ENCODE measurements at places on chromosomes 16 and 17. TPM values are rescaled to one million over a fixed set of nuclear protein-coding genes. Genes with fewer than 3 reads are reported as not detected.

KRTAP4-5 gene
- total RNA-seq: not detected

CCNF gene
- total RNA-seq: 3.4 TPM

MT2A gene
- total RNA-seq: 223 TPM

INCA1 gene
- 1.9 TPM for total RNA-seq

CCL4L2 gene
- total RNA-seq: 2.6 TPM

ZG16 gene
- not detected for total RNA-seq

ARMC7 gene
- 16.7 TPM for total RNA-seq

APOBR gene
- total RNA-seq: 29.2 TPM

TMC6 gene
- total RNA-seq: 173 TPM

CACNG3 gene
- total RNA-seq: not detected

- no peak for DNase-seq
Observed at GRCh38 chr16:3570420-3571062, 6.7 kb downstream of the NLRC3 start.

DNA sequence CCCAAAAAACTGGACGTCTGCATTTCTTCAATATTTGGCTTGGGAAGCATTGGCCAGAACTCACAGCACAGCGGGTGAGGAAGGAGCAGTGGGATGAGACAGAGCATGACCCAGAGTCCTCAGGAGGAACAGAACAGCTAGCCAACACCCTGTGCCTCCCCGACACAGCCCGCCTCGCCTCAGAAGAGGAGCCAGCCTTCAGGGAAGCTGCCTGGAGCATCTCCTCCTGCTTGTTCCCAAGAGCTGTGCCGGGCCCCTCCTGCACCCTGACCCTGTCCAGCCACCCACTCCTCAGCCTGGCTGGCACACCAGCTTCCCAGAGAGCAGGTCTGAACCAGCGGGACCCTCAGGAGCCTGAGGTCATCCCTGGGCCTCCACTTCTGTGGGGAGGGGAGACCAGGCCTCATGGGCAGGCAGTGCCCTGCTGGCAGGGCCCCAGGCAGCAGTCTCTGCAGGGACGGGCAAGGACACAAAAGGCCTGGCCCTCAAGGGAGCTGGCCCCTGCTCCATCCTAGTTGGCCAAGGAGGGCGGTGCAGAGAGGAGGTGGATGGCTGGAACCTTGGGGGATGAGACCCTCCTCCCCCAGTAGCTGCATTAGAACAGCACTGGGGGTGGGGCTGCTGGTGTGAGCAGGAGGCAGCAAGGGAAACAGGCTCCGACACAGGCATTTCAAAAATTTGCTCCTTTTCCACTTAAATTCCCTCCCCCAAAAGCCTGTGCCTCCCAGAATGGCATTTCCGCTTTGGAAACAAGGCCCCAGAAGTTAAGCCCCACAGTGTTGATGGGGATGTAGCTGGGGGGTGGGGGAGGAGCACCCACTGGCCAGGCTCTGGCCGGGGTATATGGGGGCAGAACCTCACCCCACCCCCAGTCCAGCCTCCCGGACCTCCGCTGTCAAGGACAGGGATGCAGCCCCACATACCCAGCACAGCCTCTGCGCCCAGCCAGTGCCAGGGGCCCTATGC, 1.8 kb upstream of the BCAR1 start:
- DNase-seq: peak; percentile 46

DNA sequence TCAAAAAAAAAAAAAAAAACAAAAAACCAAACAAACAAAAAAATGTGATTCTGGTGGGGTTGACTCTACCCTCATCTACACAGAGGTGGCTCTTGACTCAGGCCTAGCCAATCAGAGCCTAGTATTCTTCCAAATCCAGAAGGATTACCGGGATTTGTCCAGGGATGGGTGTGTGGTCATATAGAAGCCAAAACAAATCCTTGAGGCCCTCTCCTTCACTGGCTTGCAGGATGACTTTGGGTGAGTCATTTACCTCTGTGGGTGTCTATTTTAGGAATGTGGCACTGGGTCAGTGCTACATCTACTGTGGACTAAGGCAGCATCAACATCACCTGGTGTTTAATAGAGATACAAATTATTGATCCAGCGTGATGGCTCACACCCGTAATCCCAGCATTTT, 93.2 kb upstream of the RBBP6 start:
- DNase-seq: no peak

DNA sequence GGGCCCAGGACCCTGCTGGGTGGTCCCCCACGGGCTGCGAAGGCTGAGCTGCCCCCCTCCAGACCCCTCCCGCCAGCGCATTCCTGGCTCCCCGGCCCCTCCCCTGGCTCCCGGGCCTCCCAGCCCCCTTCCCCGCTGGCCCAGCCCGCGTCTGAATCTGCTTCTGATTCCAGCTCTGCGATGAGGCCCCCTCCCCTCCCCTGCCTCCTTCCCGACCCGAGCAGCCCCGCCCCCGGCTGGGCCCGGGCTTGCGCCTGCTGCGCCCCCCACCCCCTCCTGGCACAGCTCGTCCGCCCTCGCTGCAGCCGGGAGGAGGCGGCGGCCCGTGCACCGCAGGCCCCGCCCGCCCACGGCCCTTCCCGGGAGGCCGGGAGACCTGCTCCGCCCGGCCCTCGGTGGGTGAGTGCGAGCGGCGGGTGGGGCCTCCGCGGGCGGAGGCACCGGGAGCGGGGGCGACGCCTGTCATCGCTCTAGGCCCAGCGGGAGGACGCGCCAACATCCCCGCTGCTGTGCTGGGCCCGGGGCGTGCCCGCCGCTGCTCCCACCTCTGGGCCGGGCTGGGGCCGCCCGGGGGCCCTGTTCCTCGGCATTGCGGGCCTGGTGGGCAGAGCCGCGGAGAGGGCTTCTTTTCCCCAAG, at the start of gene NTN3:
Gene NTN3, plus strand, starts transcription at position 282 of the 637 bp plus-strand sequence. CDS start 405 bp downstream, outside the sequence.
- no peak for DNase-seq

GRCh38 chr16:21590287-21590686, 9.1 kb upstream of the METTL9 start:
- DNase-seq: no peak

DNA sequence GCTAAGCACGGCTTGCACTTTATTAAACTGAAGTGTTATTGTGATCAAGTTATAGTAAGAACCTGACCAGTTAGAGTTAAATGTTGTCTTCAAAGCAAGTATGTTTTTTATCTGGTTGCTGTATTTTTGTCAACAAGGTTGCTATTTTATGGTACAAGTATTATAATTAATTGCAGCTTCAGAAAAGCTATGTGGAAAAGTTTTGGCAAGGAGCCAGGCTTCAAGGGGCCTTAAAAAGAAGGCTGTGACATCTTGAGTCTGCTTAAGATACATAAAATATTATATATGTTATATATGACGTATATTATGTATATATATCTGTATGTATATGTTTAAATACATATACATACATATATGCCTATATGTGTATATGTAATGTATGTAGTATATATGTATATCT, 1461.2 kb upstream of the CDH8 start:
- DNase-seq: no peak

DNA sequence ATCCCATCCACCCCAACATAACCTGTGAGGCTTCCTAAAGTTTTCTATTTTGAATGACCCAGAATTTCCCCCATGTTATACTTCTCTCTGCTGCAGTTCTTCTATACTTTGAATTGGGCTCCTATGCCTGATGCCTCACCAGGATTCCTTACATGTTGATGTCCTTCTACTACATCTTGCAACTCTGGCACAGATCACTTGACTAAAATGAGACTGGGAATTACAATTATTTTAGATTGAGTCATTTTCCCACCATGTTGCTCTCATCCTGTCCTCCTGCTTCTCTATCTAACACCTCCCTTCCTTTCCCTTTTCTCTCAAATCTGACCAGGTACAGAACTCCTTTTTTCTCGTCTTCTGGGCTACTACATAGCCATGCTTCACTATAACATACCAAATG, 314.0 kb upstream of the KCNJ16 start:
- DNase-seq: no peak

- peak; percentile 37 for DNase-seq
Observed at GRCh38 chr17:32264823-32265191, 825 bp upstream of the RHBDL3 start.

- DNase-seq: no peak
Observed at GRCh38 chr16:87303431-87303930, 13.7 kb downstream of the C16orf95 start.

- DNase-seq: no peak
Observed at GRCh38 chr17:8475781-8476180, 40.1 kb downstream of the NDEL1 start.

DNA sequence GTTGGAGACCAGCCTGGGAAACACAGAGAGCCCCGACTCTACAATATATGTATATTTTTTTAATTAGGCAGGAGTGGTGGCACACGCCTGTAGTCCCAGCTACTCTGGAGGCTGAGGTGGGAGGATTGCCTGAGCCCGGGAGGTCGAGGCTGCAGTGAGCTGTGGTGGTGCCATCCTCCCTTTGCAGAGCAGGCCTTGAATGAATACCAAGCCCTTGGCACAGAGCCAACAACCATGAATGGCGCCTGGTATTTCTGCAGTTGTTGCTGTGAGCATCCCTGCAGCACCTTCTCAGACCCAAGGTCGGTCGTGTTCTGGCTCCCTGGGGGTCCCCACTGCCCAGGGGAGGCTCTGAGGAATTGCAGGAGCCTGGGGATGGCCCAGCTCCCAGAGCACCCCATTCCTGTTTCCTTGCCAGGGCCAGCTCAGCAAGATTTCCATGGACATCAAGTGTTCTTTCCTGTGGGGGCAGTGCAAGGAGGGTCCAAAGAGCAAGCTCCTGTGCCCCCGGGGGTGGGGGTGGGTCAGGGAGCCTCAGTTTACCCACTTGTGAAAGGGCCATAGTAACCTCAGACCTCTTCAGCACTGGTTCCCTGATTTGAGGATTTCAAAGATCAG, 25.6 kb upstream of the RMI2 start:
- no peak for DNase-seq

DNA sequence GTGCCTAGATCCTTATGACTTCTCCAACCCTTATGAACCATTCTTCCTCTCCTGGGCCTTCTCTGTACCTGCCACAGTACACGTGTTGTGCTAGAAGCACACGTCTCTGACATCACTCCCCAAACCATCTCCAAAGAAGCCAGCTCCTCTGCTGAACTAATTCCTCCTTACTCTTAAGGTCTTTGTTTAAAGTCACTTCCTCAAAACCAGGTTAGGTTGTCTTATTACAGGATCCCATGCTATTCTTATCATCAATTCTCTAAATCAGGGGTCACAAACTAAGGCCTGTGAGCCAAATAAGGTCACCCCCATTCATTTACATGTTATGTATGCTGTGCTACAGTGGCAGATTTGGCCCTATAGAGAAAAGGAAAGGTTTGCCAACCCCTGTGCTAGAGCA, 4.0 kb downstream of the SUPT6H start:
- DNase-seq: no peak

Data from lower lobe of right lung (tissue), 2 donors.